Stimulated activated CD4-positive, alpha-beta T cell treated with anti-CD3 and anti-CD28 coated beads, Interleukin-4, amount 100 ng/mL, for 1 hour (primary cell): ENCODE measurements at places on chromosomes 3 and 15.

DNA sequence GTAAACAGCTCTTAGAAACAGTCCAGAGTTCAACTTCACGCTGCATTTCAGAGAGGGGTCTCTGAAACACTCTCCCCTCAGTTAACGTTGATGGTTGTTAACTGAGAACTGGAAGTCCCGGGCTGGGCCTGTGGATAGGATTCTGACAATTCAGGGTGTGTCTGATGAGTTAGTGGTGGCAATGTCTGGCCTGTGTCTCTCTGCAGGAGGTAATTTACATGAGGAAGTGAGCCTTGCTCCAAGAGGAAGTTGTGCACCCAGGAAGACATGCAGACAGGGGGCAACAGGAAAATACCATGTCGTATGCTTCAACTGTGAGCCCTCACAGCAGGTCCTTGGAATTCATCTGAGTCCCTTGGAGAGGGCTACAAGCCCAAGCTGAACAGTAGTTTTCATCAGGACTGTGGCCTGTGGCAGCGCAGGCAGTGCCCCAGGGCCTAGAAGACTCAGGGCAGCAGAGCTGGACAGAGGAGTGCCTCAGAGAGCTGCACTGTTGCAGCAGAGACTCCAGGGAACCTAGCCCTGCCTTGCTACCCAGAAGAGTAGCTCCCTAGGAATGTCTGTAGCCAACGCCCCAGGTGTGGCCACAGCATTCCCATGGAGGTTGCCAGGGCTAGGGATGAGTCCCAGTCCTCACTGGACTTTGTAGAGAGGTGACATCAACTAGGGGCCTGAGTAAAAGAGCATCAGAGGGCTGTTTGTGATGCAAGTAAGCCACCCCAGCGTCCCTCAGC lies 104.6 kb upstream of the SELENOK start:
- DNase-seq, result no peak

DNA sequence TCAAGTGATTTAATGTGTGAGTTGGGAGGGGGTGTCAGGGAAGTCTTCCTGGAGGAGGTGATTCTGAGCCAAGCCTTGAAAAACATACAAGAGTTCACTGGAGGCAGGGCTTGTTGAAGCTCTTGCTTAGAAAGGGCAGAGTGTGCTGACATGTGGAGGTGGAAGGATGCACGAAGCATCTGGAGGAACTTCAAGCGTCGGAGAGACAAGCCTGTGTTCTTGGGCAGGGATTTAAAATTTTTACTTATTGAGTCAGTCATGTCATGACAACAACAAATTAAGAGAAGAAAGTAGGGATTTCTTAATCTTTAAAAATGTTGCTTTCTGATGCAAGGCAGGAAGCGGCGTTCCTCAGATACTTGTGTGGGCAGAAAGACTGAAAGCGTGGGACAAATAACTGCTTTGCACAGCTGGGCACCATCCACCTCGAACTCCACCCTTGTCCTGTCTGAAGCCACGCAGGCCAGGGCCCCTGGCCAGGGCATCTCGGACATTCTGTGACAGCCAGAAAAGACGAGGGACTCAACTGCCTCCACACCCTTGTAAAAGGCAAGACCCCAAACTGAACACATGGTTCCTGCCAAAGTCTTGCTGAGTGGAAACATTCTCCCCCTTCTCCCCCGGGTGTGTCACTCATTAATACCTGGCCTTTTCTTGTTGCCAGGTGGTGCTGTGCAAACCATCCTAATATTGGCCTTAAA lies 6.9 kb upstream of the IL16 start:
- no peak for DNase-seq

DNA sequence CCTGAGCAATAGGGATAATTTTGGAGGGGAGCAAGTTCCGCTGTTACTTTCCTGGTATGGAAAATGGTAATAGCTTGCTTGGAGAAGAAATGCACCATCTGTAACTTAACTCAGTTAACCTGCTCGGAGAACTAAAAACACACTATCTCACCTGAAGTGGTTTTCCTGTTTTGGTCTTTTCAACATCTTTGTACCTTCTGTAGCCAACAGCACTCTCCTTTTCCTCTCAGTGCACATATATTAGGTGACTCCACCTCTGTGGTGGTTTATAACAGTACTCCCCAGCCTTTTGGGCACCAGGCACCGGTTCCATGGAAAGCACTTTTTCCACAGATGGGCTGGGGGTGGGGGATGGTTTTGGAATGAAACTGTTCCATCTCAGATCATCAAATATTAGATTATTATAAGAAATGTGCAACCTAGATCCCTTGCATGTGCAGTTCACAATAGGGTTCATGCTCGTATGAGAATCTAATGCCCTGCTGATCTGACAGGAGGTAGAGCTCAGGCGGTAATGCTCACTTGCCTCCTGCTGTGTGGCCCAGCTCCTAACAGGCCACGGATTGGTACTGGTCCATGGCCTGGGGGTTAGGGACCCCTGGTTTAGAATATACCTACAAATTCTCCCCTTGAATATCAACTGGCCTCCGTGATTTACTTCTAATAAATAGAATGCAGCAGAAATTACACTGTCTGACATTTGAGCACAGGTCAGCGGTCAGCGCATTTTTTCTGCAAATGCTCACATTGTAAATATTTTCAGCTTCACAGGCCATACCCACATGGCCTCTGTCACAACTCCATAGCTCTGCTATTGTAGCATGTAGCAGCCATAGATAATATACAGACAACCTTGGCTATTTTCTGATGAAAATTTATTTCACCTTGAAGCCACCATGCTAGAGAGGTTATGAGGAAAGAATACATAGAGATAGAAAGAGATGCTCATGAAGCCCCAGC lies 83.8 kb upstream of the SUCLG2 start:
- no peak for DNase-seq

DNA sequence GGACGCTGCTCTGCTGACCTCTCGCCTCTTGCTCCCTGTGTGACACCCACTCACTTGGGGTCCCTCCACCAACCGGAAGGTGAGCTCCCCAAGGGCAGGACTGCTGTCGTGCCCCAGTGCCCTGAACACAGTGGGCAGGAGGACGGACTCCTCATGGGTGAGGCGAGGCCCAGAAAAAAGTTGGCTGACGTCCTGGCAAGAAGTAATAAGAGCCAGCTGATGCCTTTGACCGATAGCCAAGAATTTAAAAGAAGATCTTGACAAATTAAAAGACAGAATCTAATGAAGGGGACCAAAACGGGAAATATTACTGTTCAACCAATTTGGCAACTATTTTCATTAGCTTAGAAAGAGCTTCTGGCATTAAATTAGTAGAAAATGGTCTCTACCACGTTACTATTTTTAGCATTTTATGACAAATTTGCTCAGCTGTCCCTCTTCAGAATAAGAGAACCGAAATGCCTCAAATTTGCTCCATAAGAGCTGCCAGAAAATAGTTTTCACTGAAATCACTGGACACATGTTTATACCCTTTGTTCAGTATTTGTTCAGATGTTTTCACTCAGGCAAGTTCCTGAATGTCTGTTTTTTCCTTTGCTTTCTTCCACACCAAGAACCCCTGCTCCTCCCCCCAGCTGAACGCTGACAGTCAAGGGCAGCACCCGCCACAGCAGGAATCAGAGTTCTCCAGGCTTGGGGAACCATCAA lies 60.5 kb downstream of the XXYLT1 start:
- no peak for DNase-seq

- no peak for DNase-seq
These were observed 356.5 kb downstream of the ERC2 start for GRCh38 chr3:56111606-56112304.

DNA sequence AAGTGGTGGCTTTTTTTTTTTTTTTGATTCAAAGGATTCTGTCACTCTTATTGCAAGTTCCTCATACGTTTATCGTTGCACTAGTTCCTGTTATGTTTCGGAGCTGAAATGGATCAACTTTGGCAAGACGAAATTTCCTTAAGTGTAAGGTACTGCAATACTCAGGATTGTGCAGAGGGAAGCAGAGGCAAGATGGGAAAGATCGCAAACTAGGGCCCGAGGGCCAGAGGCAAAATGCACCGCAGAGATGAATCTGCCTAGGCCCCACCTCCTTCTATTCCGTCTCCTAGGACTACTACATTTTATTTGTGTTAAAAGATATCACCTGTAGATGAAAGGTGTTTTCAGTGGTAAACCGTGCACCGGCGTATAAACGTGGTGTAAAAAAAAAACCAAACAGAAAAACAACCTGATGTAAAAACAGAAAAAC lies 331 bp downstream of the RNU6-1 start:
- DNase-seq, result no peak

DNA sequence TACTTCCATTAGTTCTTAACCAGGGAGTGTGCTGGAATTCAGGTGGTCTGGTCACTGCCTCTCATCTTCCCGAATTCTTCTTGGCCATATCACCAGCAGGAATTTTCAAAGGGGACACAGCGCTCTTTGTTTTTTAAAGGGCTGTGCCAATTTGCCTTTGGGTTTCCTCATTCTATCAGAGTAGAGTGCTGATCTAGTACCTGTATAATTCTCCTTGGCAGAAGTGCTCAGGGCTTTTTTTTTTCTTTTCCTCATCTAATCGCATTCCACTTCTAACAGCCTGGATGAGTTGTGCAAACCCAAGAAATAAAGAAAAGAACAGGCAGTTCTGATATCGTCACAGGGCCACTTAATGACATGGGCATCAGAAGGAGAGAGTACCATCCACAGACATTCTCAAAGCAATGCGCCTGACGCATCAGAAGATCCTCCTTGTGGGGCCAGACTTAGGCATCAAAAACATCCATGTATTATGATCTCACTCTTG lies 121.0 kb downstream of the ASB7 start:
- no peak for DNase-seq

DNA sequence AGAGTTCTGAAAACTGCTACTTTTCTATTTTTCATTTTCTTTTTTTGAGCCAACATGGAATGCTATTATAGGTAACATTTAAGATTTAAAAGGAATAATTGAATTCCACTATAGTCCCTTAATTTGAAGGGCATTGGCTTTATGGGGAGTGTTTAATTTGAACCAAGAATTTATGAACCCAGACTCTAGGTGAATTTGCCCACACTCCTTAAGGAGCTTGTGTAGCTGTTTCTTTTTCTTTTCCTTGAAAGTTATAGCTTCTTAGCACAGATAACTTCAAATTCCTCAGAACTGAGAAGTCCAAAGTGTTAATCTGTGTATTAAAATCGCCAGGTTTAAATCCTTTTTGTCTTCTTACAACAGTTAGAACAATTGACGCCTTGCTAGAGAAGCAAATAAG lies 4.7 kb upstream of the MEIS2 start:
- DNase-seq, result no peak

- DNase-seq, result no peak
These were observed 8.6 kb downstream of the VPS18 start for GRCh38 chr15:40902605-40903561.

GRCh38 chr3:28933337-28933736 lies 347.5 kb upstream of the RBMS3 start:
- DNase-seq, result no peak

GRCh38 chr15:73026511-73027054 lies 25.7 kb upstream of the NEO1 start:
- no peak for DNase-seq

DNA sequence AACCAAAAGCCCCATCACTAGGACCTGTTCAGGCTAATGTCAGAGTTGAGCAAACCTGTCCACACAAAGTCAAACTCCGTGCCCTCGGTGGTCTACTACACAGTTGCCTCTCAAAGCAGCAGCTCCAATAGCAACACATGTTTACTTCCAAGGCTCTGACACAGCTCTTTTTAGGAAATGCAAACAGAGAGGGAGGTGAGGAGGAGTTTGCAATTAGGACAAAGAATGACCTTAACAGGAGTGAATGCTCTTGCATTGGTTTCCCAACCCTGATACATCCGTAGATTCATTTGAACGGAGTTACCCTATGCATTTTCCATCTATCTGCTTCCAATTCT lies 64.8 kb upstream of the GOLGA8B start:
- DNase-seq, result no peak

GRCh38 chr3:24981924-24982323 lies 446.1 kb upstream of the RARB start:
- DNase-seq, result no peak

DNA sequence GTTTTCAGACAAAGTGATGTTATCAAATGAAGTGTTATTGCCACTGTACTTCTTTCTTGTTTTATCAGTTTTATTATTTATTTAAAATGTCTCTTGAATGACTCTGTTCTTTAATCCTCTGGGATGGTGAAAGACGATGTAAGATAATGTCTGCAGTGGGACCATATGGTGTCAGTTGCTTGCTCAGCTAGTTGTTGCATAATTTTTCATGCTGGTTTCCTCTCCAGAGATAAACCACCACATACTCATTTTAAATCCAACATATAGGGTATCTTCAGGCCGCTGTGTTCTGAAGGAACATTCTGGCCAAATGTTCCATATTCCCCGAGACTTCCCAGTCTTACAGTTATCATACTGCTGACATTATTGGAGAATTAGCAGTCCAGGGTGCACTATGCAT lies 75.9 kb downstream of the GABRG3 start:
- no peak for DNase-seq

DNA sequence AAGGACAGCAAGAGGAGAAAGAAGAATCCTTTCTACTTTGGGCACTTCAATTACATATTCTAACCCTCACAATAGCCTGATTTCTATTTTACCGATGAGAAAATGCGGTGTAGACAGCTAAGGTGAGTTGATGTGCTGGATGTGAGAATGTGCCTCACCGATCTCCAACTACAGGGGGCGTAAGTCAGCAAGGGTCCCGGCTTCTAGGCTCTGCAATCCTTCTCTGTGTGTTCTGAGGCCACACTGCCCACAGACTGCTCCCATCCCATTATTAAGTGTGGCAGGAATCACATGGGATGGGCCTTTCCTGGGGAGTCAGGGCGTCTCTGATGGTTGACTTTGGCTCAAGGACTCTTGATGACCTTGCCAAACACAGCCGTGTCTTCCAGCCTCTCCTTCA lies 23.6 kb upstream of the RPL35A start:
- DNase-seq, result no peak

GRCh38 chr3:157520485-157521150 lies 17.4 kb upstream of the VEPH1 start:
- DNase-seq, result no peak

DNA sequence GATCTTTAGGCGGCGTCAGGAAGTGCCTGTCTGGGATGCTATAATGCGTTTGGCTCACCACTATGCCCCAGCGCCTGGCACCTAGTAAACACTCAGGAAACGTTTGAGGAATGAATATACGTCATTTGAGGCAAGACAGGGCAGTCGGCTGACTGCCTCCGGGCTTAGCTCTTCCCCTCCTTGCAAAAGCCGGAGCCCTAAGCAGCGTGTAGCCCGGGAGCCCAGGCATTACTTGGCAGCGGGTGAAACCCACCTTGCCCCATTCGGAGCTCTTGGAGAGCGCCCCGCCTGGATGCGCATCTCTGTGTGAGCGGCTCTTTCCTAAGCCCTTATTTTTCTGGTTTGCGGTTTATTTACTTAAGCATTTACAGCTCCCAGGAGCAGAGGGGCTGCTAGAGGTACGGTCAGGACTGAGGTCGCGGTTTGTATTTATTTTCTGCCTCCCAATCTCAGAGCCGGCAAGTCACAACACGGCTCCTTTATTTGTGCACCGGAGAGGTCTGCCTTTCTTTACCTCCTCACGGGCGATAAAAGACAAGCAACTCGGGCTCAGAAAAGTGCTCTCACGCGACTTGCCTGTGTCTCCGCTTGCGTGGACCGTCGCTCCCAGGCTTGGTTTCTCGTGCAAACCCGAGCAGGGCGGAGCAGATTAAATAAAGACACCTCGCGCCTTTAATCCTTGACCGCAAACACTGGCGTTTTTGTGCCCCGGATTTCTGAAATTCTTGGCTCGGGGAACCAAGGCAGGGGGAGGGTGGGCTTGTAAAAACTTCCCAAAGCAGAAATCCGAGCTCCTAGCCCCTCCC lies 737 bp upstream of the ITPR1 start:
- peak; percentile 45 for DNase-seq

GRCh38 chr3:14125193-14126016 lies 553 bp downstream of the TMEM43 start:
- DNase-seq, result peak; percentile 64

GRCh38 chr3:99751649-99752048 lies 66.0 kb upstream of the CMSS1 start:
- no peak for DNase-seq
